Trophoblast cell (in vitro differentiated cells and primary cell): ENCODE measurements at places on chromosomes 7 and 10.

GRCh38 chr10:75788394-75789205, 357.2 kb downstream of the LRMDA start:
- no peak for DNase-seq

- no peak for DNase-seq
Measured at GRCh38 chr7:107652642-107653041, 8.0 kb upstream of the SLC26A4 start.

GRCh38 chr10:51080311-51081006, 6.2 kb downstream of the PRKG1 start:
- no peak for DNase-seq

- no peak for DNase-seq
Measured at GRCh38 chr7:134926396-134926795, 59.9 kb upstream of the AGBL3 start.

GRCh38 chr10:43960981-43961380, 312.3 kb upstream of the ZNF32 start:
- DNase-seq = no peak

DNA sequence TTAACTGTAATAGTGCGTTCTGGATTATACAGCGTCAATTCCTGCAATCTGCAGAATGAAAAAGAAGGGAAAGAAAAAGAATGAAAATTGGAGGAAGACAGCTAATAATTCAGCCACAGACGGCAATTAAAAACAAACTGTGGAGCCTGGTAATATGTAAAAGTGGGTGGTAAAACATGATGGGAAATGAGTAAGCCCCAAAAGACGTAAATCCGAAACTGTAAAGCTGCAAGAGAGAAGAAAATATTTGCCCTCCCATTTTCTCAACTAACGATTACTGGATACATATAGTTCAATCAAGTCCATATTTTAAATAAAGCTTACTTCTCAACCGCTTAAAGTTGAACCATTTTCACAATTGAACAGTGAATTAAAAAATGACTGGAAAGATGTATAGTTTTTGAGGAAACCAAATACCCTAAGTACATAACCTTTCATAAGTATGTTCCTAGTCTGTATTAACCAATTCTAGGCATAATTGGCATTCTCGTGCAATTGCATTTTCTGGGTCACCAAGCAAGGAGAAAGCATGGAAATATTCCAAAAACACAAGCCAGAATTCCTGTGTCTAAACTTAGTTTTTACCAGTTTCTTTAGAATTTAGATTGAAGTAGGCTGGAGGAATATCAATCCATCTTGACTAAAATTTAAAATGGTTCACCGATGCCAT, 44.8 kb downstream of the MALSU1 start:
- DNase-seq = no peak

DNA sequence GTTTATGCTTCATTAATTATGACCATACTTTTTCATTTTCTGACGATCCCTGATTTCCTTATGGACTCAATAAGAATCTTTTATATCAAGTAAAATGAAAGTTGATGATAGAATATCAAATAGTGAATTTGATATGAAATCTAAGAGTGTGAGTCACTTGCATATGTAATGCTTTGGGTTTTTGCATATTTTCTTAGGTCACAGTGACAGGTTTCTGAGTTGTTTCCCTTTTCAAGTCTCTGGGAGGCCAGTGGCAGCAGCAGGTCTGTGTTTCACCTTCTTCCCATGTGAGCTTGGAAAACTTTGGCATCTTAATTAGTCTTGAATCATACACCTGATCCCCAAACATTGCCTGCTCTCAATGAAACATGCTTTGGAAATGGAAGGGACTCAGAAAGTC, 34.7 kb upstream of the GJD4 start:
- DNase-seq = no peak

GRCh38 chr7:84916161-84916560, 270.7 kb downstream of the SEMA3D start:
- DNase-seq = no peak

DNA sequence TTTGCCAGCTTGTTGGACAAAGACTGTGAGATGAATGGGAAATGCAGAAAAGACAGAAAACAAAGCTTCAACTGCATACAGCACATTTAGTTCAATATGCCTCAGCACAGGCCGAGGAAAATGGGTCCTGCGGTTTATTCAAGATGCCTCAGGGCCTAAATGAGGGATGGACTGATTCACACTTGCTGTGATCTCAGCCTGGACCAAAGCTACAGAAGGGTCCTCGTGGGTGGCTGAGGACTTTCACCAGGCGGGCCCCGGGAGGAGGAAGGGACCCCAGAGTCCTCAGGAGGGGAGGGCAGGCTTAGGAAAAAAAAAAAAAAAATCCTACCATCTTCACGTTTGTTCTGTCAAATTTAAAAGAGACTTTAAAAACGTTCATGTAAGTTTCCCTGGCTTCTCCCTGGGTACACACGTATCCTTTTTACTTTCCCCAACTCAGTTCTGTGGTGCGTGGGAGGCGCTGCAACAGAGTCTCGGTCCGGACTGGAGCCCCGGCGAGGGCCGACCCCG, 624 bp upstream of the ZNF783 start:
- DNase-seq = peak; percentile 81

DNA sequence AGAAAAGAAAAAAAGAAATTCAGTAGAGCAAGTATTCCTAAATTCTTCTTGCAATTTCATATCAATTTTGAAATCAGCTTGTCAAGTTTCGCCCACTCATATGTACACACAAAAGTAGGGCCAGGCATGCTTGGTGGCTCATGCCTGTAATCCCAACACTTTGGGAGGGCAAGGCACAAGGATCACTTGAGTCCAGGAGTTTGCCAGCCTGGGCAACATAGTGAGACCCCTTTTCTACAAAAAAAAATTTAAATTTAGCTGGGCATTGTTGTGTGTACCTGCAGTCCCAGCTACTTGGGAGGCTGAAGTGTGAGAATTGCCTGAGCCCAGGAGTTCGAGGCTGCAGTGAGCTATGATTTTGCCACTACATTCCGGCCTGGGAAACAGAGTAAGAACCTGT, 65.4 kb downstream of the MRPL32 start:
- no peak for DNase-seq

GRCh38 chr7:150733482-150734095, 3.6 kb upstream of the GIMAP5 start:
- no peak for DNase-seq

GRCh38 chr10:1184541-1185430, 128.6 kb downstream of the WDR37 start:
- DNase-seq = no peak

DNA sequence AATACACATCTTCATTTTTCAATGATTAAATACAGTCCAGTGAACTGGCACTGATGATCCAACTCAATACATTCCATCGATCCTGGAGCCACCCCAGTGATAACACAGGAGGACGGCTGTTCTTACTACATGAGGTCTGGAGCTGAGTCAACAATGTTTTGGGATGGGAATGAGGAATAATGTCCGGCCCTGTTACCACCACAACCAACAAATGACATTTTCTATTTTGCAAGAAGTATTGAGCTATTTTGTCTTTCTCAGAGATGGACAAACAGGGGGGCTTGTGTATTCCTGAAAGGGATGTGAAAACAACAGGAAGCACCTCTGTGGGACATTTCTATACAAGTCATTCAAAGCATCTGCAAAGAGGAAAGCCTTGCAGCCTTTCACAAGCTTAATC, 249.2 kb downstream of the PARD3 start:
- DNase-seq = no peak

DNA sequence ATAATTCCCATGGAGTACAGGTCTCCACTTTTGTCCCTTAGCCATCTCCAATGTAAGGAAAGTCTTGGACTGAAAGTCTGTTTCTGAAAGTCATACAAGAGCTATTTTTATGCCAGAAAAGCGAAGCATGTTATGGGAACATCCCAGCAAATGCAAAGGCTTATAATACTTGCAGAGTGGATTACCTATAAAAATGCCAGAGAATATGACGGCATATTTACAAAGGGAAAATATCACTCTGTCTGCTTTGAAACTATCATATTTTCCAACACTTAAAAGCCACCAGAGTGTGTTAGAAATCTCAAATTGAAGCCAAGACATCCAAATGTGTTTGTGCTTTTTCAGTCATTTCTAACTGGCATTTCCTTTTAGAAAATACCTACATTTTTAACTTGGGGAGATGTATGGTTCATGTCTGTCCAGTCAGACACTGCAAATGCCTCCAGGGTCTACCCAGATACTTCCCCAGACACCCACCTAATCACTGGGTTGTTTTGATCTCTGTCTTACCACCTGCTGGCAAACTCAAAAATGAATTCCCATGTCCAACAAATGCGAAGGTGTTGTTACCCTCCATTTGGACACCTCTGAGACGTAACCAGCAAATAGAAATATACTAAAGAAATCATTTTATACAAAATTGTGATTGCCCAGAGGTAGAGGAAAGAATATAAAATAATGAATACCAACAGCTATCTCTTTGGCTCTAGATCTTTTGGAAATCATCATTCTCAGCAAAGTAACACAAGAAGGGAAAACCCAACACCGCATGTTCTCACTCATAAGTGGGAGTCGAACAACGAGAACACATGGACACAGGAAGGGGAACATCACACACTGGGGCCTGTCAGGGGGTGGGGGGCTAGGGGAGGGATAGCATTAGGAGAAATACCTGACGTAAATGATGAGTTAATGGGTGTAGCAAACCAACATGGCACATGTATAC, 1.2 kb downstream of the ITIH2 start:
- no peak for DNase-seq

- no peak for DNase-seq
Measured at GRCh38 chr10:5484205-5484604, 15.2 kb downstream of the CALML5 start.

DNA sequence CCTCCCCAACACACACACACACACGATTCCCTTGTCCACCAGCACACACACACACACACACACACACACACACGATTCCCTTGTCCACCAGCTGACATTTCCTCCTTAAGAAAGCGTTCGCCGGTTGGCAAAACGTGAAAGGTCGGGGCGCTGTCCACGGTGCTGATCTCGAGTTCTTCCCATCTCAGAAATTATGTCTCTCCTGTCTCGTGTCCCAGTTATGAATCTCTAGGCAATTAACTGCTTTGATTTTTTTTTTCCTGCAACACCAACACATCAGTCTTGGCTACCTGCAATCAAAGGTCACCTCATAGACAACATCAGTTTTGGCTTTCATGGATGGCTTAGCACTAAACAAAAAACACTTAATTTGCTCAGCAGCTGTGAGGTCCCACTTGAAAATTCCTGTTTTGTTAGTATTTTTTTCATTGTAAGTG, 1.9 kb downstream of the INA start:
- peak; percentile 73 for DNase-seq

DNA sequence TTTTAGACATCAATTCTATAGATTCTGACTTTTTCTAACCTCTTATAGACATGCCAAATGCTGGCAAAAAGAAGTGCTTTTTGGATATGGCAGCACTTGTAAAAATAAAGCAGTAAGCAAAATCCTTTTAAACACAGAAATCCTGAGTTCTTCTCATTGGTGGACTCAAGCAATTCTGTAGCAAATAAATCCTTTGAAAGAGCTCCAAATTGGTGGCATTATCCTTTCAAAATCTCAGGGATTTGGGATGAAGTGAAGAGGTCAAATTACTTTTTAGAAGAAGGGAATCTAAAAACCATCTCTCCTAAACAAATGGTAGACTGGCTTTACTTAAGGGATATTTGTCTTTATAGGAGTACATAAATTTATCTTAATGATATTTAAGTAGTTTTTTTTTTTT, 17.5 kb upstream of the ASCC1 start:
- no peak for DNase-seq

- no peak for DNase-seq
Measured at GRCh38 chr7:127270093-127270492, 17.4 kb upstream of the GRM8 start.

GRCh38 chr7:31111109-31111451, 59.0 kb downstream of the ADCYAP1R1 start:
- no peak for DNase-seq

DNA sequence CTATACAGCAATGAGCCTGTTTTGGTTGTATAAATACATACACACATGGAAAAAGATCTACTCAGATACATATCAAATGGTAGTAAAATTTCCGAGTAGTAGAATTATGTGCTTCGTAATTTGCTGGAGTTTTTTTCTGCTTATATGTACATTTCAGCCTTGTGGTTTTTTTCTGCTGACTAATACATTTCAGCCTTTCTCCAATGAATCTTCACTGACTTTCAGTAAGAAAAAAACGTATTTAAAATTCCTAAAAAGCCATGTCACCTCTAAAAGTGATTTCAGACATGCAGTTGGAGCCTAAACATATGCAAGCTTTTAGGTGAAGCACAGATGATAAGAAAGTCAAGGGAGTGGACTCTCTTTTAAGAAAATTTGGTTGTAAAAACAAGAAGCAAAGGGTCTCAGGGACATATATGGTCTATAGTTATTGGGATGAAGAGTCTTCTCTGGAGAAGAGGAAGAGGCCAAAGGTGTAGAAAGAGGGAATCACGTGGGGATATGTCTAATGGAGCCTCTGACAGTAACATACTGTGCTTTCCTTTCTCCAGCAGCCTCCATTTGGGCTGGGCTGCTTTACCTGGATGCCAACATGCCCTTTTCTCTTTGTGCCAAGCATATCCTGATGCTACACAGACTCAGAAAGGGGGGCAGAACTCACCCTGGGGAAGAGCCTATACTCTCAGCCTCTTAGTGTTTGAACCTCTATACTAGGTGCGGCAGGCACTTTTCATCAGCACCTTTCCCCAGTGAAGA, 2.4 kb downstream of the AMPH start:
- peak; percentile 67 for DNase-seq

DNA sequence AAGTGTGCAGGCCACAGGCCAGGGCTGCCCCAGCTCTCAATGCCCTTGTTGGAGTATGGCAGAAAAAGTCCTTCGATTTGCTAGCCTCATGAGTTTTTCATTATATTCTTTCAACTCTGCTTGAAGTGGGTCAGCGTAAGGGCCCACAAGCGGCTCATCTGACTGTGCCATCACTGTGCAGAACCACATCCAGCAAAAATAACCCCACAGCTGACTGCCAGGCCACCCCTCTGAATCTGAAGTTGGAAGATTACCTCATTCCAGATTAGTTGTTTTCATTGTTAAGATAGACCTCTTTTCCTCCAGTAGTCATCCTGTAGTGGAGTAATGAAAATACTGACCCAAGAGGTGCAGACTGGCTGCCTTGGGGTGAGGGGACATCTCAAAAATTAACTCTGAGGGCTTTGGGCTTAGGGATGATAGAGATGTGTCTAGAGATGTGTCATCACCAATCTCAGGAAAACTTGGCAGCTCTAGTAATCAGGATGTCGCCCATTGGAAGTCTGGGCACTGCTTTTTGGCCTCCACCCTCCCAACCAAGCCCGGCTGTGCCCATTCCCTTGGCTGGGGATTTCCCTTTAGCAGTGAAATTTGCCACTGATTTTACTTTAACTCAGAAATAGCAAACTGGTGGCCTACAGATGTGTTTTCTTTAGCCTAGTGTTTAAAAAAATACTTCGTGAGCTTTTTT, 164.3 kb downstream of the LCOR start:
- DNase-seq = no peak

GRCh38 chr7:135537453-135537852, 20.3 kb upstream of the NUP205 start:
- DNase-seq = no peak

- no peak for DNase-seq
Measured at GRCh38 chr7:77199013-77199966, at the start of gene FGL2. FGL2 (minus strand) TSS chr7:77199819; CDS start chr7:77199793, 26 bp downstream.
